IMR-90 (cell line): ENCODE measurements at places on chromosomes 13 and 19. TPM values are rescaled to one million over a fixed set of nuclear protein-coding genes. Genes with fewer than 3 reads are reported as not detected.

ZNF790 gene
- total RNA-seq: 4.3 and 6.4 TPM in 2 replicates

KLK3 gene
- total RNA-seq: not detected in 2 replicates

COL4A2 gene
- total RNA-seq: 90.7 and 97.5 TPM in 2 replicates

C13orf46 gene
- total RNA-seq: under 0.01 TPM in 2 replicates

SPINT2 gene
- total RNA-seq: 0.28 and 0.54 TPM in 2 replicates

DNA sequence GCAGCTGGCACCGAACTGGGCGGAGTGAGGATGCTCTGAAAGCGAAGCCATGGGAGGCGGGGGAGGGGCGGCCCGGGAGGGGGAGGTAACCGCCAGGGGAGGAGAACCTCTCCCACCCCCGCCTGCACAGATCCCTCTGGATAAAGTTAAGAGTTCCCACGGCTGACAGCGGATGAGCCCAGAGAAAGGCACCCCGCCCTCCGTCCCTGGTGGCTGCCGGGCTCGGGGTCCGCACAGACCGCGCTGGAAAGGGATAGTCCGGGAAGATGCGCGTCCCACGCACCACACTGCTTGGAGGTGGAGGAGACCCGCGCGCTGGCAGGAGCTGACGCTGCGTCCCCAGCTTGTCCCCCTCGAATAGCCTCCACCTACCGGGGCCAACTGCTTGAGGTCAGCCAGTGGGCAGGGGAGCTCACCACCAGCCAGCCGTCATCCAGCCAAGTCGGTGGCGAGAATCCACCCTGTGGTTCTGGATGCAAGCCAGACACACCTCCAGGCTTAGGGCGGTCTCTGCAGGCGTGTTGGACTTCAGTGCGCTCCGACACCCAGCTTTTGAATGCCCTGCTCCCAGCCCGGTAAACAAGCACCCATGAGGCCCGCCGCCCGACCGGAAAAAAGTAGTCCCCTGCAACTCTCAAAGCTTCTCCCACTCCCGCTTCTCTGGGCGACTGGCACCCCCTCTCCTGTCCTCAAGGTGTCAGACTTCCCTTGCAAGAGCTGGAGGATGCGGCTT is at the start of gene TRPC4:
TRPC4 (minus strand) TSS at position 17 of the 733 bp plus-strand sequence. CDS start 86,439 bp downstream, outside the sequence.
- DNase-seq: peak; percentile 59

- DNase-seq: peak; percentile 39
Observed at GRCh38 chr13:97125810-97126738, 96.1 kb upstream of the MBNL2 start.

DNA sequence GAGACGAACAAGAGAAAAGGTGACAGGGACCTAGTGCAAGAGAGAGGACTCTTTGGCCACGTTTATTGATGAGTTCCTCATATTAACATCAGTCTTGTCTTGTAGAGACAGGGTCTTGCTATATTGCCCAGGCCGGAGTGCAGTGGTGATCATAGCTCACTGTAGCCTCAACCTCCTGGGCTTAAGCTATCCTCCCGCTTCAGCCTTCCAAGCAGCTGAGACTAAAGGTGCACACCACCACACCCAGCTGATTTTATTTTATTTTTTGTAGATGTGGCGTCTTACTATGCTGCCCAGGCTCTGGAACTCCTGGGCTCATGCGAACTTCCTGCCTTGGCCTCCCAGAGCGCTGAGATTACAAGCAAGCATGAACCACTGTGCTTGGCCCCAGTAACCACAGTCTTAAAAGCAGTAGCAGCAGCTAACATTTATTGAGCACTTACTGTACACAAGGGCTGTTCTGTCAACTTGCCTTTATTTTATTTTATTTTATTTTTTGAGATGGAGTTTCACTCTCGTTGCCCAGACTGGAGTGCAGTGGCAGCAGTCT is 1.1 kb upstream of the SH2D3A start:
- DNase-seq: no peak

GRCh38 chr13:42964761-42965161 is 27.3 kb downstream of the EPSTI1 start:
- peak; percentile 30 for DNase-seq

DNA sequence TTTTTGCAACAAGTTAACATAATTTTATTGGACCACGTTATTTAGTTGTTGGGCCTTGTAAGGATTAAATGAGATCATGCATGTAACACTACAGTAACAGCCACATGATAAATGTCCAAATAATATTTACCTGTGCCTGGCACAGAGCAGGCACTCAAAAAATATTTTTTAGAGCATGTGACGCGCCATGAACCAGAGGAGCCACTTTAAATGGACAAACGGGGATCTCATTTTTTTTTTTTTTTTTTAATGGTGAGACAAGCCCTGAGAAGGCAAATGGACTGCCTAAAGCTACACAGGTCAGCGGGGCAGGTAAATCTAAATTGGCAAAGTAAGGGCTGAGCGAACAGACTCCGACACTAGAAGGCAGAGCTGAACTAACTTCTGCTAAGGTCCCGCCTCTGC is 840 bp upstream of the RPS19 start:
- no peak for DNase-seq
